CD4-positive, alpha-beta T cell treated with Interleukin-17A for 4 hours (primary cell): ENCODE measurements at places on chromosomes 6 and 20.
A peak's percentile ranks its signal among the peaks of the same experiment; 100 is the strongest.

- DNase-seq, result no peak
These were observed 31.2 kb upstream of the SMIM28 start for GRCh38 chr6:138346302-138347195.

- no peak for DNase-seq
These were observed 48.7 kb downstream of the TNFAIP3 start for GRCh38 chr6:137915790-137916189.

DNA sequence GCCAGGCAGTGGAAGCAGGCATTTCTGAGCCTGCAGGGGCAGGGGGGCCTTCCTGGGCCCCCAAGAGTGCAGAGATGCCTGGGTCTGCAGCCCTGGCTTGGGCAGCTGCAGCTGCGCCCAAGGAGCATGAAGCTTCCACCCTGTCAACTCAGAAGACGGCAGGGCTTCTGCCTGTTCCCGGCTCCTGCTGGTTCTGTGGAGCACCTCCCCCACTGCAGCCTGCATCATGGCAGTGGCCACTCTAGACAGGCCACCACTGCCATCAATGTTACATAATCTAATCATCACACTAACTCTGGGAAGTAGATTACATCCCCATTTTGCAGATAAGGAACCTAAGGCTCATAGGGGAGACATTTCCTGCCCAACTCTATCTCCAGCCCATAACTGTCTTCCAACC is 21.1 kb upstream of the TOP1 start:
- DNase-seq, result no peak

DNA sequence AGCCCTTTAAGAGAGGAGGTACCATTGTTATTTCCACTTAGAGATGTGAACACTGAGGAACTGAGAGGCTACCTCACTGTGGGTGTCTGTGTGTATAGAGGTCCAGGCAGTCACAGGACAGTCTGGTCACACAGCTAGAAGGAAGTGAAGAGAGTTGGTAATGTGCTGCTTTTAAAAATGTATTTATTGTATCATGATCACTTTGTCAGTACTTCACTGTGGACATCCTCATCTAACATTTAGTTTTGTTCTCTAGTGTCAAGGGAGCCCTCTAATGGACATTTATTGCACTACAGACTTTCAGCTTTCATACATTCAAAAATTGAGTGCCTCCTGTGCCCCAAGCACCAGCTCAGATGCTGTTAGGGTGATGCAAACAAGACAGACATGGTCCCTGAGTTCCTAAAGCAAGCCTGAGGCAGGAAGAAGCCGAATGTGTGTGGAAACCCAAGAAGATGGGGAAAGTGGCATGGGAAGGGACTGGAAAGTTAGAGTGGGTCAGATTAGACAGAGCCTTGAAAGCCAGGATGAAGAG is 123.0 kb downstream of the SLC16A10 start:
- peak; percentile 12 for DNase-seq

DNA sequence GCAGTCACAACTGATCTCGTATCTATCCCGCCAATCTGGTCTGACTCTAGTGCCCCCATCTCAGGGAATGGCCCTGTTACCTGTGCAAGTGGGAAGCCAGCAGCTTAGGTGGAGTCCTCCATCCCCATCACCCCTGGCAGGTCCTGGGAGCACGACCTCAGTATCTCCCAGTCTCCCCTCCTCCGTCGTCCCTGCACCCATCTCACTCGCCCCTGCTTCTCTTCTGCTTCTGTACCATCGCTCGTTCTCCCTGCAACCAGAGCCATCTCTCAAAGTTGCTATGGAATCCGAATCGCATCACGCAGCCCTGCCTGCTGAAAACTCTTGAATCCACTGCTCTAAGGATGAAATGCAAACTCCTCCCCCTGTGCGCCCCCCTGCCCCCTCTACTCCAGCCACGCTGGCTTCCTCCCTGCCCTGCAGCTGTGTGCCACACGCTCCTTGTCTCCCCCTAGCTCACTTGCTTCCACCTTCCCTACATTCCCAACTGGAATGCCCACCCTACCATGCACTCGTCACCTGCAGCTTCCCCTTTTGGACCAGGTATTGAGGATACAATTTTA is 64.0 kb upstream of the PTGIS start:
- DNase-seq, result no peak

GRCh38 chr6:107699254-107699653 is 124.9 kb downstream of the SCML4 start:
- no peak for DNase-seq

DNA sequence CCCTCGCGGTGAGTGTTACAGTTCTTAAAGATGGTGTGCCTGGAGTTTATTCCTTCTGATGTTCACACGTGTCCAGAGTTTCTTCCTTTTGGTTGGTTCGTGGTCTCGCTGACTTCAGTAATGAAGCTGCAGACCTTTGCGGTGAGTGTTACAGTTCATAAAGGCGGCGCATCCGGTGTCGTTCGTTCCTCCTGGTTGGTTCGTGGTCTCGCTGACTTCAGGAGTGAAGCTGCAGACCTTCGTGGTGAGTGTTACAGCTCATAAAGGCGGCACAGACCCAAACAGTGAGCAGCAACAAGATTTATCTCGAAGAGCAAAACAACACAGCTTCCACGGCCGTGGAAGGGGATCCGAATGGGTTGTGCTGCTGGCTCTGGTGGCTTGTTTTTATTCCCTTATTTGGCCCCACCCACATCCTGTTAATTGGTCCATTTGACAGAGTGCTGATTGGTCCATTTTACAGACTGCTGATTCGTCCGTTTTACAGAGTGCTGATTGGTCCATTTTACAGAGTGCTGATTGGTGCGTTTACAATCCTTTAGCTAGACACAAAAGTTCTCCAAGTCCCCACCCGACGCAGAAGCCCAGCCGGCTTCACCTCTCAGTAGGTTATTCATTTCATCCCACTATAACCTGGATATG is 48.2 kb upstream of the ARG1 start:
- peak; percentile 17 for DNase-seq

GRCh38 chr6:21202521-21202920 is 391.0 kb upstream of the SOX4 start:
- DNase-seq, result no peak

GRCh38 chr6:63180367-63180766 is 30.9 kb upstream of the FKBP1C start:
- no peak for DNase-seq

DNA sequence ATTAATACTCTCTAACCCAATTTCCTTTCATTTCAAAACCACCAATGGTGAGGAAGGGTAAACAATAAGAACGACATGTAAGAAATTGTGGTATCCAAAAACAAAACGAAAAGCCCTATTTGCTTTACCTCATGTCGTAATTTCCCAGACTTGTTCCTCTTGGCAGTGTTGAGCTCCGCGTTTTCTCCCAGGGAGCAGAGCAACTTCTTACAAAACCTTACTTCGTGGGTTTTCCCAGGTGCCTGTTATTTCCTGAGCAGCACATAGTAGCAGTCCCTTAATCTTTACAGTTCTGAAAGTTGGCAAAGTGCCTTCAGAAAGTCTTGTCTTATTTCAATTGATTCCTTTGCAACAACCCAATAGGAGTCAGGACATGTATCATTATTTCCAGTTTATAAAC is 207.9 kb upstream of the MARCKS start:
- no peak for DNase-seq

DNA sequence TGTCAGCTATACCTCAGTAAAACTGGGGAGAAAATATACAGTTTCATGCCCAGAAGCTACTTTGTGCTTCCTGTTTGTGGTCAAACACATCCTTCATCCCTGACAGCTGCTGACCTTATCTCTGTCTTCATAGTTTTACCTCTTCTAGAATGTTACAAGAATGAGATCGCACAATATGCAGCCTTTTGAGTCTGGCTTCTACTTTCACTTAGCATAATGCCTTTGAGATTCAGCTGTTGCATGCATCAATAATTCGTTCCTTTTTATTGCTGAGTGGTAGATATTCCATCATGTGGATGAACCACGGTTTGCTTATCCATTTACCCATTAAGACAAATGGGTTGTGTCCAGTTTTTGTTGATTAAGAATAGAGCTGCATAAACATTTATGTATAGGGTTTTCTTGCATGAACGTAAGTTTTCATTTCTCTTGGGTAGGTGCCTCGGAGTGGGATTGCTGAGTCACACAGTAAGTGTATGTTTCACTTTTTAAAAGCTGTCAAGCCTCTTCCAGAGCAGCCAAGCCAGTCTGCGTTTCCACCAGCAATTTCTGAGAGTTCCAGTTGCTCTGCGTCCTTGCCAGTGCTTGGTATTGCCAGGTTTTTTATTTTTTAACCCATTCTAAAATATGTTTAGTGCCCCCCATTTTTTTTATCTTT is 86.6 kb upstream of the PAX1 start:
- DNase-seq, result no peak

DNA sequence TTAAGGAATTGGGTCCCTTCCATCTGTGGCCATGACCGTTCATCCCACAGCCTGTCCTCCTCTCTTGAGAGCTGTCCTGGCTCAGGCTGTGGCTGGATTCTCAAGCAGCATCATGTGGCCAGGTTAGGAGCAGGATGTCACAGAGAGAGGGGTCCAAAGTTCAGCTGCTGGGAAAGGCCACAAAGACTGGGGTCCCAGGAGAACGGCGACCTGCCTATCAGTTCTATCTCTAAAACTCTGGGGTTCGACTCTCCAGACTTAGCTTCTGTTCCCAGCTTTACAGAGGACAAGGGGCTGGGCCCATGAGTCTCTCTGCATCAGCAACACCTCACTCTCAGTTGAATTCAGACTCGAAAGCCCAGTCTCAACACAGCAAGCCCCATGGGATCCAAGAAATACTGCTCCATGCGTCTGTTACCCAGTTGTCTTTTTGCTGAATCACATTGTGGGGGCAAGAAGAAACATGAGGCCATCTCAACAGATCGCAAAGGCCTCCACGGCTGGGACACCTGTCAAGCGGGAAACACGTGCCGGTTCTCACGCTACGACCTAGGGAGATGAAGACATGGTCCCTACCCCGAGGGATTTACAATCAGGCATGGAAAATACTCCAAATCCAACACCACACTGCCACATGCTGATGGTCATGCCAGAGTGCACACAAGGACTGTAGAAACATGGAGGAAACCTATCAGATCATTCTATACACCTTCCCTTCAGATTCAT is 95.4 kb downstream of the SLC22A23 start:
- no peak for DNase-seq

DNA sequence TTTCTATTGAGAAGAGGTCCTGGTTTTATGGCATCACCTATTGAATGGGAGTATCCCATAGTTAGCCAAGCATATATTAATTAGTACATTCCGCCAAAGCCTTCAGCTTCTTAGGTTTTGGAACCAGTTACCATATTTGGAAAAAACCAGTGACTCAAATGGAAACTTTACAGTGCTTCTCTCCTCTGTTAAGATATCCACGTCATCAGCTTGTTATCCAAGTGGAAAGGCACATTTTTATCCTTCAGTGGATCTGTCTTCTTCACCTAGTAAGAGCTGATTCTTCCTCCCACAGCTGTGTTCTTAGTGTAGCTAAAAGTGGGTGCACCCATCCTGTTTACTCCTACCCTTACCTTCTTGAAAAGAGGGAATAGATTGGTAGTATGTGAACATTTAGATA is 34.5 kb downstream of the TPD52L1 start:
- DNase-seq, result no peak
